ENCODE measurements at places on chromosomes 7 and 10.

DNA sequence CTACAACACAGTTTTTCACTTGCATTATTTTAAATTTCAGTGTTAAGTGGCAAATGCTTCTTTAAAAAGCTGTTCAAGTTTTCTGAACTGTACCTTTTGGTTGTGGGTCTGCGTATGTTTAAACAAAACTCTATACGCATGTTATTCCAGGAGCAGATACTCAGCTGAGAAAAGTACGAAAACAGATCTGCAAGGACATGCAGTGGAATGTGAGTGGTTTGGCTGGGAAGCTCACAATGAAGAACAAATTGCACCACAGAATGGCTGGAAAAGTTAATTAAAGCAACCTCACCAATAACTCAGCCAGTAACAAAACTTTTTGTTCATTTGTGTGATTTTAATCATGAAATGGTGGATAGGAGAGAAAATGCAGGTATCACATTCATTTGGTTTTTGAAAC is 17.6 kb downstream of the GLI3 start:
- DNase-seq: peak; percentile 30

DNA sequence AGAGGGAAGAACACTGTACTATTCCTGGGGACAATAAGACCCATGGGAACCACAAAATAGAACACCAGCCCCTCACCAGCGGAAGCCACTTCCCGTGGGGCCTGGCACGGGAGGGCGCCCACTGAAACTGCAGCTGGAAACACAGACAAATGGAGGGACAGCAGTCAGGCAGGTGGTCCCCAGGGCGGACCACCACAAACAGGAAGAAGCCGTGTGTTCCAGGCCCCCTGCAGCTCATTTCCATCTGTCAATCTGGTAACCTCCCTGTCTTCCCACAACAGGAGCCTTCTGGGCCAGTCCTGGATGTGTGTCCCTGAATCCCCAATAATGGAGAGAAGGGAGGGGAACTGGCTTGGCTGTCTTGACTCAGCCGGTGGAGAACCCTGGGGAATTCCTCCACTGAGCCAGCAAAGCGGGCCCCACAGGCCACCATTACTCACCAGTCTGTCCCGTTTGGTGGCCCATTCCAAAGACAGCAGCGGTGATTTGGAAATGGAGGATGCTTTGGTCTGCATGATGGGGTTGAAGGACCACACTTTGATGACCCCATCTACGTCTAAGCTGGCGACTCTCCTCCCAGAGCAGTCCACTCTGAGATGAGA is 16.7 kb downstream of the WDR91 start:
- no peak for DNase-seq

GRCh38 chr10:124831116-124831515 is 29.5 kb downstream of the ABRAXAS2 start:
- no peak for DNase-seq

- no peak for DNase-seq
These were observed 28.7 kb downstream of the WIPI2 start for GRCh38 chr7:5218564-5219360.

- DNase-seq: no peak
These were observed 96.5 kb upstream of the NPS start for GRCh38 chr10:127452568-127452967.

DNA sequence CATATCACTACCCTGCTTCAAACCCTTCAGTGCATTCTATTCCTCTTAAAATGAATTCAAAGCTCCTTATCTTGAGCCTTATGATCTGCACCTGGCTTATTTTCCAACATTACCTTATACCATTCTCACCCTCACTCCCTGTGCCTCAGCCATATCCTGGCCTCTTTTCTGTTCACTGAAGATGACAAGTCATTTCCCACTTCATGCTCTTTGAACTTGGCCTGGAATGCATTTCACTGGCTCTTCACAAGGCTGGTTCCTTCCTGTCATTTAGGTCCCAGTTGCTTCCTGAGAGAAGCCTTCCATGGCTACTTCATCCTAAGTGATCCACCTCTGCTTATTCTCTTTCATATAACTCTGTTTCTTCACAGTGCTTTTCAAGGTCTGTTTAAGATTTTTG is 3.2 kb upstream of the LIPF start:
- DNase-seq: peak; percentile 27

DNA sequence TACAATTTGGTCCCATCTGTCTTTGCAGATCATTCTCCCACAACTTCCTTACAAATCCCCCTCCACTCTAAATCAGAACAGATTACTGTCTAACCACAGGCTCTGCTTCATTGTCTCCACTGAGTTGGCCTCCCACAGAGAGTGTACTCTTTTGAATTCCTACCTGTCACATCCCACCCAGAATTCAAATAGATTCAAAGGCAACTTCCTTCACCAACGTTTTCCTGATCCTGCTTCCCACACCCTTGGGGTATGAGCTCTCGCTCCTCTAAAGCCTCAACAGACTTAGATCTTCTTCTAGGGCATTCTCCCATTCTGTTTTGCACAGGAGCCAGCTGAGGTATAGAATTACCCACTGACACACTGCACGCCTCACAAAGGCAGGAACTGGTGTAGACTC is 197.8 kb upstream of the CDCA7L start:
- DNase-seq: peak; percentile 27

DNA sequence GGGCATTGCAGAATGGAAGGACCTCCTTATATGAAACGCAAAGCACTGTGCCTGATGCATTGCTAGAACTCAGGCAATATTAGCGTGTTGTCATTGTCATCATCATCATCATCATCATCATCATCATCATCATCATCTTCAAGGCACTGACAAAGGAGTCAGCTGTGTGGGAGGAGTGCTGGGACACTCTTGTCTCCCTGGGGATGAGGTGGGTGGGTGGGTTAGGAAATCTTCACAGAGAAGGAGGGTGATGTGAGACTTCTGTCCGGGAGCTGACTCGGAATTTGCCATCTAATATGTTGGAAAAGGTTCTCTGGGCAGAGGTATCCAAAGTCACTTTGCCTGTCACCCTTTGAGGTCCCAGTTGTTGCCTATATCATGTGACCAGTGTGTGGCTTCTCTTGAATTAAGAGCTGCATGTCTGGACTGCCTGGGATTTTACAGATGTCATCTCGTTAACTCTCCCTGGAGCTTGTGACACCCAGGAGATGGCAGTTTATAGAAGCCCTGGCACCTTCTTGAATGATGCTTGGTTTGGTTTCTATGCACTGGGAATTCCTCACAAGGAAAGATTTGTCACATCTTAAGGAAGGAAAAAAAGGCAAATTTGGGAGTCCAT is 7.1 kb downstream of the HTRA1 start:
- no peak for DNase-seq

DNA sequence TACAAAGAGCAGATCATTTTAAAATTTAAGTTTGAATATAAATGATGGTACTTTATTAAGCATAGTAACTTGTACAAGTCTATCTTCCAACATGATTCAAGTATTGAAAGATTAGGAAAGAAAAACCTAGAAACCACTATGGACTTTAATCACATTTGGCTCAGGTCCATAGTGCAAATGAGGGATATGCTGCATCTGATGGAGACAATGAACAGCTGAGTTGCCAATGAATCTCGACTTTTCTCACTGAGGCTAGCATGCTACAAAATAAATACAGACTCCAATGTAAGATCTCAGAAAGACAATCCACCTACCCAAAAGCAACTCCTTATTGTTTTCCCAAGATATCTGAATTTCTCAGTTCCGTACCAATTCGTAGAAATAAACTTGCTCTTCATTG is 89.8 kb downstream of the SEMA3A start:
- no peak for DNase-seq

- DNase-seq: no peak
These were observed 64.6 kb downstream of the FAS start for GRCh38 chr10:89055159-89055558.

GRCh38 chr10:46042527-46042926 is 3.5 kb downstream of the MSMB start:
- no peak for DNase-seq

DNA sequence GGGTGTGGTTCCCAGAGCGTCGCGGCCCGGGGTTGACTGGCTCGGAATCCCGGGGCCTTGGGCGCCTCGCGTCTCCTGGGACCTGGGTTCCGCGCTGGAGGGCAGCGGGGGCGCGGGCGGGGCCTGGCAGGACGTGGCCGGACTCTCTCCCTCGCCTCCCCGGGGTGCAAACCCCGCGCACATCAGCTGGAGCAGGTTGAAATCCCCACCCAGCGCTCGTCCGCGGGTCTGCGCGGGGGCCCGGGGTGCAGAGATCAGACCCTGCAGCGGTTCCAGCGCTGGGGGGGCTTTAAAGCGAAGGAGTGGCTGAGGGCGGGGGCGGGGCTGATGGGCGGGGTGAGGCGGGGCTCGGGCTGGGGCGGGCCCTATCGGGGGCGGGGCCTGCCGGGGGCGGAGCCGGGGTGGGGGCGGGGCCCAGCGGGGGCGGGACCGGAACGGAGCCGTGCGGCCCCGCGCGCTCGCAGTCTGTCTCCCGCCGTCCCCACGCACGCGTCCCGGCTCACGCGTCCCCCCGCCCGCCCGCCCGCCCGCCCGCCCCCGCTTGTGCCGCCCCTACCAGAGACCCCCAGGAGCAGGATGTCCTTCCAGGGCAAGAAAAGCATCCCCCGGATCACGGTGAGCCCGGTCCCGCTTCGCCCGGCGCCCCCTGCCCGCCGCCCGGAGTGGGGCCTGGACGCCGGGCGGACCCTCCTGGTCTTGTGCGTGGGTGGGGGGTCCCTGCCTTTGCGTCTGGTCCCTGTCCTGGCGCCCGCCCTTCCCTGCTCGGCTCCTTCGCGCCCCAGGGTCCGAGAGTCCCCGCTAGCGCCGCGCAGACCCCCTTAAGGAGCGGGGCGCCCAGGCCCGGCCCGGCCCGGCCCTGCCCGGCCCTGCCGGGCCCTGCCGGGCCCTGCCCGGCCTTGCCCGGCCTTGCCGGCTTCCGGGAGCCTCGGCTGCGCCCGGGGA is at the start of gene DPYSL4:
Gene DPYSL4 (plus strand): TSS at position 461 of the 942 bp plus-strand sequence. CDS start 116 bp downstream, at position 577.
- no peak for DNase-seq

DNA sequence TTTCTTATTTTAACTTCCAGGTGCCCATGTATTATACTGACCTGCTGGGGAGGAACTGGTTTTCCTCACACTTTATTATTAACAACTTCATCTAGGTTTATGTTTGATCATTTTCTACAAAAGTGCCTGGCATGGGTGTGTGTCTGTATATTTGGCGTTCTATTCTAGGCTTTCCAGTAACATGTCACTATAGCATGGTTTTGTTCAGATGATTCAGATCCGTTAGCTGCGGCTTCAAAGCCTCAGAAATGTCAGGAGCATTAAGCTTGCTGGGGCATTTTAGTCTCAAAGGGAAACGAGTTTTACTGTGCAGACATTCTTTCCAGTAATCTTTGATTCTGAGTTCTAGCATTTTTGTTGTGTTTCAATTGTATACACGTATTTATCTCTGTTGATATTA is 2.3 kb downstream of the INPP5A start:
- DNase-seq: peak; percentile 54

DNA sequence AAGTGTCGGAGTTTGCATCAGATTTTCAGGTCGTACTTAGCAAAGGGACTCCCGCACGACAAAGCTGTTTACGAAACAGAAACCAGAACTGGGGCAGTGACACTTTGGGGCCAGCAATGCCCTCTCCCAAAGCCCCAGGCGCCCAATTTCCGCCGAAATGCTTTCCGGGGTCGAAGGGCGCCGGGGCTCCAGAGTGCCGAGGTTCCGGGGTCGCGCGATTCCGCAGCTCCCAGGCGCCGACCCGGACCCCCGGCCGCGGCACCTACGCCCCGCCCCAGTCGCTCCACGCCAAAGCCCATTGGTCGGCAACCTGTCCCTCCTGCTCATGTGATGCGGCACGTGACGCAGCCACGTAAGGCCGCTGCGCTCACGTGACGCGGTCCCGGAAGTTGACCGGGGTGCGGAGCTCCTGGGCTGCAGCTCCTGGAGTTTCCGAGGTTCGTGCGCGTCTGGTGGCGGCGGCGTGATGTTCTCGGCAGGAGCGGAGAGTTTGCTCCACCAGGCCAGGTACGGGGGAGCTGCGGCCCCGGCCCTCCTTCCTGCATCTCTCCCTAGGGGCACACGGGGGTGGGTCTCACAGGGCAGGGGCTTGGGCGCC is at the start of gene AP5Z1:
Gene AP5Z1 (plus strand): TSS at position 374 of the 598 bp plus-strand sequence. CDS start 93 bp downstream, at position 467.
- DNase-seq: peak; percentile 90

- DNase-seq: no peak
These were observed 936.6 kb downstream of the NRG3 start for GRCh38 chr10:82811621-82812020.

DNA sequence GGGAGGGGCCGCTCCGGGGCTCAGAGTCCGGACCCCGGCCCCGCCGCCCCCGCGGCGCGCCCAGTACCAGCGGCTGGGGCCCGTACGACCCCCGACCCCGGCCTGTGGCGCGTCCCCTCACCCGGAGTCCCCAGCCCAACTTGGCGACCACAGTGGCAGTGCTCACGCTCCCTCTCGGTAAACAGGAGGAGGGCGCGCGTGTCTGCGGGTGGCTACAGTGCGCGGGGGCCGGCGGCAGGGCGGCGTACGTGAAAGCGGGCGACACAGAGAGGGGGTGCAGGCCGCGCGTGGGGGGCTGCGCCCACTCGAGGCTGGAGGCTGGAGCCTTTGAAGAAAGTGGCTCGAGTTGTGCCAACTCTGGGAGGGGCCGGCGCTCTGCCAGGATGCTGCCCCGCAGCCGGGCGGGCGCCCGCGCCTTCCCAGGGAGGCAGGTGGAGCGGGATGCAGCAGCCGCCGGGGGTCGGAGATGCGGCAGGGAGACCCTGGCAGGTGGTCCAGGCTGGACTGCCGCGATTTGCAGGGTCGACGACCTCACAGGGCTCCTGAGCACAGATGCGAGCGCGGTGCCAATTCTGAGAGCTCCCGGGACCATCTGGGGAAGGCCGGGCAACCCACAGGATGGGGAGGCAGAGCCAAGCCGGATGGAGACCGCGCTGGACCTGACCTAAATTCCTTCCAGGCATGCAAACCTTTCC is 655 bp downstream of the PTPRE start:
- DNase-seq: no peak

DNA sequence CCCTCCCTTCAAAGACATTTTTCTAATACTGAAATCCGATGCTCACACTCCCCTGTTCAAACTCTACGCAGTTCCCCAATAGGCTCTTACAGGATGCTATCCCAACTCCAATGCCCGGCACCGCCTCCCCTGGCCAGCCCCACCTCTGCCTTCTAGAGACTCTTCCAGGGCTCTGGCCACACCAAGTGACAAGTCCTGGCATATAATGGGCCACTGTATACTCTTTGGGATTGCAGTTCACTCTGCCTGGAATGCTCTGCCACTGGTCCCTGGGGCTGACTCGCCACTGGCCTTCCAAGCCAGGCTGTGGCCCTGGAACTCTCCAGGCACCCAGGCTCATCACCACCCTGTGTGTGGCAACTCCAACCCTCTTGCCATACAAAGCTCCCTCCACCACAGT is 3.1 kb upstream of the BRI3 start:
- no peak for DNase-seq

DNA sequence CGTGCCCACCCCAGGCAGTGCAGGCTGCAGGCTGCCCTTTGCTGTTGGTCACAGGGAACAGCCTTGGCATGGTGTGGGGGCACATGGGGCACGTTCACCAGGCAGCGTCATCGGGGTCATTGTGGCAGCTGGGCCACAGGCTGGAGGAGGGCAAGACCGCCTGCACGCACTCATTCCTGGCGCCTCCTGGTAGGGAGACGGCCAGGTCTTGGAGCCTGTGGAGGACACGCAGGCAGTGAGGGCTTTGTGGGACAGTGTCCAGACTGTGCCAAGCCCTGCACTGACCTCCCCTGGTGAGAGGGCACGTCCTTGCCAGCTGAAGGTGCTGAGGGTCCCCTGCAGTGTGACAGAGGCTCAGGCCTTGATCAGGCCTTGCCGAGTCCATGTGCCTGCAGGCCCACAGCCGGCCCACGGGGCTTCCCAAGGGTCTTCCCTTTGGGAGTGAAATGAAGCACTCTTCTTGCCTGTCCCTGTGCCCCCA is 76.4 kb downstream of the NKX6-2 start:
- no peak for DNase-seq

GRCh38 chr7:98562381-98562823 is 54.7 kb upstream of the NPTX2 start:
- DNase-seq: no peak

GRCh38 chr7:34807548-34808340 is 149.7 kb downstream of the NPSR1 start:
- no peak for DNase-seq
